ENCODE measurements at places on chromosomes 12 and 14.

GRCh38 chr12:122012184-122012583, 9.5 kb upstream of the BCL7A start:
- no peak for DNase-seq

- no peak for DNase-seq
Observed at GRCh38 chr12:115449526-115449925, 765.6 kb upstream of the TBX3 start.

- DNase-seq, result no peak
Observed at GRCh38 chr14:68730348-68730747, 62.5 kb downstream of the ZFP36L1 start.

- no peak for DNase-seq
Observed at GRCh38 chr12:106583242-106584103, 669 bp downstream of the RFX4 start.

DNA sequence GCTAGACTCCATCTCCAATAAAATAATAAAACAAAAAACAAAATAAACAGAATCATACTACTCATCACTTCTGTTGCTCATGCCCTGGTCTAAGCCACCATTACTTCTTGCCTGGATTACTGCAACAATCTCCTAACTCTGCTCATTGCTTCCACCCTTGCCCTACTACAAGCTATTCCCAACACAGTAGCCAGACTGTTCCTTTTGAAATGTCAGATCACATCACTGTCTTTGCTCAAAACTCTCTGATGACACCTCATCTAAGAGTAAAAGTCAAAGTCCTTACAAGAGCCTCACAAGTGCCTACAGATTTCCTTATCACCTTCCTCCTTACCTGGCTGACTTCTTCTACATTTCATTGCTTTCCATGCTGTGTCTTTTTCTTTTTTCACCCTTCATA, 10.0 kb downstream of the FBXO33 start:
- no peak for DNase-seq

DNA sequence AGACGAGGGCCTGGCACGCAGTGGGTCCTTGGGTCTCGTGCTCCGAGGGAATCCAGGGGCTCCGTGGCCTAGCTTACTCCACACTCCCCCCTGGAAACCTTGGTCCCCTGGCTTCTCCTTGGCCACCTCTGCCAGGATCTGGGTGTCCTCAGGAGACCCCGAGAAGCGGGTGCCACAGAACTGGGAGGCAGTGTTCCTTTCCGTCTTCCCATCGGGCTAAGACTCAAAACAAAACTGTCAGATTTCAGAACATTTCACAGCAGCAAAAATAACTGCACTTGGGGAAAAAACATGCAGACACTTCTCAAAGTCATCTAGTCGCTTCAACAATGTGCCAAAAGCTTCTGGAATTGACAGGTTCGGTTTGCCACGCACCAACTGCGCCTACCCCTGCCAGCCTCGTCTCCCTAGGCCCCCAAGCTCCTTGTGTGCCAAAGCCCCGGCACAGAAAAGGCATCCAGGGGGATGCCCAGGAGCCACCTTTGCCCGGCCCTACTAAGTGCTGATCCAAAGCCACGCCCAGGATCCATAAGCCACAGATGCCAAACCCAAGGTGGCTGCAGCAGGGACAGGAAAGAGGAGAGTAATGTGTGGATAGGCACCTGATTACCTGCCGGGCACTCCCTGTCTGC, 58.4 kb upstream of the DIO3 start:
- no peak for DNase-seq

GRCh38 chr12:325906-326305, 63.2 kb downstream of the KDM5A start:
- no peak for DNase-seq

GRCh38 chr12:50296554-50296953, 13.2 kb upstream of the LIMA1 start:
- DNase-seq, result no peak

- no peak for DNase-seq
Observed at GRCh38 chr14:102917056-102917385, 5.4 kb upstream of the AMN start.

GRCh38 chr14:88551980-88552431, 2.8 kb downstream of the PTPN21 start:
- DNase-seq, result no peak

GRCh38 chr12:81359736-81360135, 281.9 kb downstream of the ACSS3 start:
- DNase-seq, result no peak

GRCh38 chr12:57887631-57888408, 41.3 kb upstream of the CTDSP2 start:
- no peak for DNase-seq

GRCh38 chr14:34383839-34384238, 78.2 kb downstream of the SPTSSA start:
- DNase-seq, result no peak

GRCh38 chr12:58161773-58162172, 220.4 kb downstream of the ATP23 start:
- no peak for DNase-seq

DNA sequence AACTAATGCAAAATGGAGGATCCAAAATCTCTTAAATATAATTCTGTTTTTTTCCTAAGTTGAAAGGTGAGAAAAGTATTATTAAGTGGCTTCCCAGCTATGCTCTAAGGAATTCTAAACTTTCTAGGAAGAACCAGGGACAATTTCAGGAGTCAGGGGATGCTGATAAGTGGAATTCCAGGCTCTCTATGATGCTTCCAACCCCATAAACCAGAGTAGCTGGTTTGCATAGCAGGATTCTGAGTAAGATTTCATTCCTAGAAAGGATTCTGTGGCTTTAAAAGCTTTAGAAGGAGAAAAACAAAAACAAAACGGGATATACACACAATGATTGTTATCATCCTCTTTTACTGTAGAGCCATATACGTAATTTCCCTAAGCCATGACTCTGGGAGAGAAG, 93.9 kb downstream of the SLC16A7 start:
- DNase-seq, result no peak

DNA sequence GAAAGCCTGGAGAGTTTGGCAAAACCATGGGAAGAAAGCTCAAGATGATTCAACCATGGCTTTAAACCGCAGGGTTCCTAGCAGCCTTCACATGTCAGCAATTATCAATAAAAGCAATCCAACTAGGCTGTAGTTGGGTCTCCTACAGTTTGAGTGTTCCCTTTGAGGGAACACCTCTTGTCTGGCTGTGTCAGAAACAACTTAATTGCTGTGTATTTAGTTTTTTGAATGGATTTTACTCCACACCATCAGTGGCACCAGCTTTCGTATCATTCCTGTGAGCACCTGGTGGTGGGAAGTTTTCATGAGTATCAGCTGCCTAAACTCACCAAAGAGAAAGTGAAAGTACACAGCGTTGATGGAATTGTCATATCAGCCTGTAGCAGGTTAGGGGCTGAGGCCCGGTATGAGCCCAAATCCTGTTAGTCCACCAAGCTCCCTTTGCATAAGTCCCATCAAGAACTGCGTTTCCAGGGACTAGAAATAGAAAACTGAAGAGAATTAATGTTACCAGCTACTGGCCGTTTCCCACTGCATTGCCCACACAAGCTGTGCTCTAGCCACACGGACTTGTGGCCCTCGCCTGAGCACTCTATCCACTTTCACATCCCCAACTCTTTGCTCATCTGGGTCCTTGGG, 10.9 kb upstream of the IL26 start:
- DNase-seq, result no peak

GRCh38 chr12:6471989-6472360, 1.5 kb upstream of the VAMP1 start:
- DNase-seq, result no peak

DNA sequence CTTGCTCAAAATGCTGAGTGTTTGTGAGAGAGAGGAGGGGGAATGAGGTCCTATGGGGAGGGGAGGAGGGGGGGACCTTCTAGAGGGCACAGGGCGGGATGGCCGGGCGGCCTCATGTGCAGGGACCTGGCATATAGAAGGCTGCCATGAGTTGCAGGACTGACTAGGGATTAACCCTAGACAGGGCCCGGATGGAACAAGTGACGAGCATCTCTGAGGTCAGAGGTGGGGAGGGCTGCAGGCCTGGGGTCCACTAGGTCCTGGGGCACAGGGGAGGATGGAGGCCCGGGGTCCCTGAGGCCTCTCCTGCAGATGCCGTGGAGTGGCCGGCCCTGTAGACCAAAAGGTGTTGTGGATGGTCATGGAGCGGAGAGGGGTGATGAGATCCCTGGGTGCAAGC, 104.0 kb upstream of the EIF5 start:
- DNase-seq, result no peak

- no peak for DNase-seq
Observed at GRCh38 chr12:20128928-20129327, 239.4 kb upstream of the PDE3A start.

- no peak for DNase-seq
Observed at GRCh38 chr12:45547822-45548221, 181.7 kb upstream of the ARID2 start.

GRCh38 chr12:9221483-9221882, 13.3 kb upstream of the PZP start:
- no peak for DNase-seq

DNA sequence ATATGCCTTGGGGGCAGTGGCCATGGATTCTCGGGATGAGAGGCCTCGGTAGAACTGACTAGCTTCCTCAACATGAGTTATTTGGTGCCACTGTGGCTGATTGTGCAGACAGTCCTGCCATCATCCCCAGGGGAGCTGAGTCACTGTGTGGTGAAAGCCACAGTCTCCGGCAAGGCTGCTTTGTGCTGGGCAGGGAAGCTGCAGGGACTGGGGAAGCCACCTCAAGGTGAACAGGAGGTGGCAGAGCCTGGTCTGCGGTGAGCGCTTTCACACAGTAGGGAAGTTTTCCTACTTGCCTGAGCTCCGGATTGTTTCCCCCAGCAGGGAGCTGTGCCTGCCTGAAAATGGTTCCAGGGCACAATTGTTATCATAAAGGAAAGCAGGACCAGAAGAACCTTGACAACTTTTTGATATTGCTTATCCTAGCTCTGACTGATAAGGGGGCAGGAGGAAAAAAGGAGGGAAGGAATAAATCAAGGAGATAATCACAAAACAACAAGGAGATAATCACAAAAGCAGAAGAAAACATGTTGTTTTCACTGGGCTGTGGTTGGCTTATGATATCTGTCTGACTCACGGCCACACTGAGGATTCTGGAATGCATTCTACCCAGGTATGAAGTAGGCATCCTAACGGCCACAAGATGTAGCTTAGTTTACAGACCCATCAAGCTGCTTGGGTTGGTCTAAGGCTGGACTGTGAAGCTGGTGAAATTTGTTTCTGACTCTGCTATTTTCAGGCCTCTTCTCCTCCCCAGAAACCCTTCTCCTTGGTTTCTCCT, 32.2 kb upstream of the GNG2 start:
- peak; percentile 32 for DNase-seq

DNA sequence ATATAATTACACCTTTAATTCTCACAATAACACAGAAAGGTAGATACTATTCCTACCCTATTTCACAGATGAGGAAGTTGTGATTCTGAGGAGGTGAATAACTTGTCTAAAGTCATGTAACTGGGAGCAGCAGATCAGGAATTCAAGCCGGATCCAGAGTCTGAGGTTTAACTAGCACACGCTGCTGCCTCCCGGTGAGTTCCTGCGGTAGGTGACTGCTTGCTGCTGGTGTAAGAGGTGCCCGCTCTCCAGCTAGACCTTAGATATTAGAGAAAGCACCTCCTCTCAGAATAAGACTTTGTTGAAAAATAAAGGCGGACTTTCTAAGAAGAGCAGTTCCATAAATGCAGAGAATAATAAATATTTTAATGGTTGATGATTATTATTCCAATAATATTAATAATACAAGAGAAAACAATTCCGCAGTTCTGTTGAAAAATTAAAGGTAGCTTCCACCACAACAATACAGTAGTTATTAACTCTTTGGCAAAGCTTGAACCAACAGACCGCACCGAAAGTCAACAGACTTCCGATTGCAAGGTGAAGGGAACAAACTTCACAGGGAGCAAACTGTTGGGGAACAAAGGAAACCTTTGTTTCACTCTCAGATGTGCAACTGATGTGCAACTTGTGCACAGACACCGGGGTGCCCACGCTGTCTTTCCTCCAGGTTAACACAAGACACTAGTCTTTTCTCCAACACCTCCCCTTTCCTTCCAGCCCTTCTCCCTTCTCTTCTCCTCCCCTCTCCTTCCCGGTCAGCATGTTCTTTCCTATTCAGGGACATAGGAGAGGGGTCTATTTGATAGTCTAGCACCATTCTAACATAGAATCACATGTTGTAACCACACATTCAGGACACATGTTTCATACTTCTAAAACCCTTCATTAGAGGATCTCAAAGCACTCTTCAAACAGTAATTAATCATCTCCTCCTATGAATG, 73.2 kb upstream of the EGLN3 start:
- no peak for DNase-seq

DNA sequence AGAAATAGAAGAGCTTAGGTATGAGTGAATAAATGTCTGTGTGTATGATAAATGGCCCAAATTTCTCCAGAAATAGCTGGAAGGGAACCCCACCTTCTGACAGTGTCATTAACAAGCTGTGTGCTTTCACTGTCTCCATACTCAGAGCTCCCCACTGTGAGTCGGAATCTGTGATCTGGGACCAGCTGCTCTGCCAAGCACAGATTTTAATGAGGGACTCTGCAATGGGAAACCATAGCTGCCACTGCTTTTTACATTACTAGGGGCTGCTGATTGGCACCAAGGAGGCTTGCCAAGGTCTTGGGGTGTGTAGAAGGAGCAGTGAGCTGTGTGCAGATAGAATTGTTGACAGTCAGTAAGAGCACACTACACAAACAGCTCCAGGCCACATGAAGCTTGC, 244.2 kb upstream of the CCDC196 start:
- no peak for DNase-seq

DNA sequence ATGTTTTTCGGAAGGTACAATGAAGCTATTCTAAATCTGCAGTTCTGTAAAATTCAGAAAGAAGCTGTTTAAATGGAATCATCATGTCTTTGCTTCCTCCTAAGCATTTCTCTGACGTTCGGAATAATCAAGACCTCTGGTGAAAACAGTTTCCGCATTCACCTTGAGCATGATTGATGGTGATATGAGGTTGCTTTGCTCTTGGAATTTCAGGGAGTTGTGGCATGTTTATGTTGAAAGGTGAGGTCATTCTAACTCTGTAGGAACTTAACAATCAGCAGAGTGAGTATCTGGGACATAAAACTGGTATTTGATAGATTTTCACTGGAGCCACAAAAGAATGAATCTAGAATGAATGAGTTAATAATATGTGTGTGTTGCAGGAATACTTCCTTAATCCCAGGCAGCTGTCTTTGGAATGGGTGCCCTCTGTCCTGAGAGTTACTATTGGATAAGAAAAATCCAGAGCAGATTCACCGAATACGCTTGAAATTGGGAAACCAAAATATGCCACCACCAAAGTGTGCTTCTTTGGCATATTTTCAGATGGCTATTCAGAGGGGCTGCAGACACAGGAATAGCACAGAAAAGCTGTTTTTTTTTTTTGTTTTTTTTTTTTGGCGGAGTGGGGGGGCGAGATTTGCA, 599.1 kb downstream of the CCER1 start:
- no peak for DNase-seq

- no peak for DNase-seq
Observed at GRCh38 chr12:27577688-27578087, 53.7 kb downstream of the PPFIBP1 start.

DNA sequence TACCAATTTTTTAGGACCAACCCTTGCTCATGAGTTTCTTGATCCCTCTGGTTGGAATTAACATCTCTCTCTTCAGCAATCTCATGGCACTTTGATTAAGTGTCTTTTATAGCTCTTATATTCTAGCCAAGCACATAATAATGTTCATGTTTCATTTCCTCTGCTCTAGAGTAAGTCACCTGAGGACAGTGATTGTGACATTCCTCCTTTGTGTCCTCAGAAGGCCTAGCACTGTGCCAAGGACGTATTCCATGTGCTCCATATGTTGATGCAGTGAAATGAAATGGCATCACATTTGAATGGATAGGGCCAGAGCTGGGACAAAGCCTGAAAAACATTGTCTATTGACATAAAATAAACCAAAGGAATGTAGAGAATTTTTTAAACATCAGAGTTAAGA, 322.8 kb upstream of the PRICKLE1 start:
- no peak for DNase-seq

Measured in activated naive CD8-positive, alpha-beta T cell treated with anti-CD3 and anti-CD28 coated beads, Interleukin-2, amount 50 U/mL, for 16 hours (primary cell).